Aorta (tissue), 5 donors: ENCODE measurements at places on chromosomes 12 and 14. TPM values are rescaled to one million over a fixed set of nuclear protein-coding genes. Genes with fewer than 3 reads are reported as not detected.

The NTS gene
- polyA plus RNA-seq = not detected

The AQP2 gene
- polyA plus RNA-seq = not detected

The ADGRD1 gene
- 2.1 TPM for polyA plus RNA-seq

The GPR84 gene
- polyA plus RNA-seq = not detected

The PKP2 gene
- 4.4 TPM for polyA plus RNA-seq

The SERPINA10 gene
- not detected for polyA plus RNA-seq

The OTX2 gene
- polyA plus RNA-seq = not detected

The OVCH1 gene
- polyA plus RNA-seq = 0.38 TPM

The ZC2HC1C gene
- polyA plus RNA-seq = 3.1 TPM

The SMCO2 gene
- polyA plus RNA-seq = not detected

DNA sequence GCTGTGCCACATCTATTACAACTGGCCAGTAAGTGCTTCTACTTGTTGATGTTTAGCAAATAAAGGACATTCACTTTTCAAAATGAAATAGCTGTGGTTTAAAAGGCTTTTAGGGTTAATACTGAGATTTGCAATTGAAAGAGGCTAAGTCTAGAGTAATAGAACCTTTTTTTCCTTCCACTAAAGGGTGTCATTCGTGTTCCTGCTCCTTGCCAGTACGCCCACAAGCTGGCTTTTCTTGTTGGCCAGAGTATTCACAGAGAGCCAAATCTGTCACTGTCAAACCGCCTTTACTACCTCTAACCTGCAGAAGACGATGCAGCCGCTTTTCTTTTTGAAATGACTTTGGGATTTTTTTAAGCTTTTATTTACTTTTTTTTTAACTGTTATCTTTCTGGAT is 33.6 kb downstream of the PIWIL1 start:
- H3K36me3 ChIP-seq = no peaks in the 10 kb centered on the region
- no peaks in the 10 kb centered on the region for H3K27me3 ChIP-seq
- H3K27ac ChIP-seq = no peak overlapping the region
- no peak overlapping the region for H3K4me3 ChIP-seq
- no peak for DNase-seq
- no peaks in the 10 kb centered on the region for H3K4me1 ChIP-seq

- no peaks in the 10 kb centered on the region for H3K27me3 ChIP-seq
- no peak overlapping the region for H3K4me3 ChIP-seq
- no peak for DNase-seq
- no peaks in the 10 kb centered on the region for H3K36me3 ChIP-seq
- H3K27ac ChIP-seq = no peak overlapping the region
Observed at GRCh38 chr14:68616221-68616902, 176.5 kb downstream of the ZFP36L1 start.

- no peaks in the 10 kb centered on the region for H3K27me3 ChIP-seq
- H3K27ac ChIP-seq = no peak overlapping the region
- no peaks in the 10 kb centered on the region for H3K36me3 ChIP-seq
- DNase-seq = no peak
- no peaks in the 10 kb centered on the region for H3K4me1 ChIP-seq
- H3K4me3 ChIP-seq = no peak overlapping the region
Observed at GRCh38 chr12:77995436-77996167, 164.9 kb downstream of the NAV3 start.

GRCh38 chr12:75981247-75982168 is 50.1 kb downstream of the PHLDA1 start:
- H3K27ac ChIP-seq = peak overlapping the region; percentile 19
- no peaks in the 10 kb centered on the region for H3K36me3 ChIP-seq
- no peak overlapping the region for H3K4me3 ChIP-seq

DNA sequence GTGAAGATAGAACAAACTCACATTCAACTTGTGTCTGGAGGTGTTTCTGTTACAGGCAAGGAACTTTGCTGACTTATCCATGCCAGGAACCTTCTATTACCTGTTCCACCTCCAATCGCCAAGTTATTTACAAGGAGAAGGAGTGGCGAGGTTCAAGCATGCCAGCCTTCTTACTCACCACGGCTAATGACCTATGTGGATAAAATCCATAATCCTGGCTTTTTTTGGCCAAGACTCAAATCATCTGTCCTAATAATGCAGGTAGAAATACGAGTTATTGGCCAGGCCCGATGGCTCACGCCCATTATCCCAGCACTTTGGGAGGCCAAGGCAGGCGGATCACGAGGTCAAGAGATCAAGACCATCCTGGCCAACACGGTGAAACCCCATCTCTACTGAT is 241.6 kb downstream of the TMEM132D start:
- H3K27ac ChIP-seq = no peak overlapping the region
- no peaks in the 10 kb centered on the region for H3K4me1 ChIP-seq
- no peaks in the 10 kb centered on the region for H3K27me3 ChIP-seq
- no peak overlapping the region for H3K4me3 ChIP-seq
- no peaks in the 10 kb centered on the region for H3K36me3 ChIP-seq

GRCh38 chr12:22981711-22982110 is 356.7 kb downstream of the ETNK1 start:
- H3K36me3 ChIP-seq = no peaks in the 10 kb centered on the region
- H3K27ac ChIP-seq = no peak overlapping the region
- H3K4me1 ChIP-seq = peaks cover 3% of the 10 kb centered on the region
- no peaks in the 10 kb centered on the region for H3K27me3 ChIP-seq

- no peaks in the 10 kb centered on the region for H3K27me3 ChIP-seq
- no peak overlapping the region for H3K4me3 ChIP-seq
- no peaks in the 10 kb centered on the region for H3K36me3 ChIP-seq
- DNase-seq = no peak
Observed at GRCh38 chr12:57898308-57898970, 42.9 kb upstream of the ATP23 start.

DNA sequence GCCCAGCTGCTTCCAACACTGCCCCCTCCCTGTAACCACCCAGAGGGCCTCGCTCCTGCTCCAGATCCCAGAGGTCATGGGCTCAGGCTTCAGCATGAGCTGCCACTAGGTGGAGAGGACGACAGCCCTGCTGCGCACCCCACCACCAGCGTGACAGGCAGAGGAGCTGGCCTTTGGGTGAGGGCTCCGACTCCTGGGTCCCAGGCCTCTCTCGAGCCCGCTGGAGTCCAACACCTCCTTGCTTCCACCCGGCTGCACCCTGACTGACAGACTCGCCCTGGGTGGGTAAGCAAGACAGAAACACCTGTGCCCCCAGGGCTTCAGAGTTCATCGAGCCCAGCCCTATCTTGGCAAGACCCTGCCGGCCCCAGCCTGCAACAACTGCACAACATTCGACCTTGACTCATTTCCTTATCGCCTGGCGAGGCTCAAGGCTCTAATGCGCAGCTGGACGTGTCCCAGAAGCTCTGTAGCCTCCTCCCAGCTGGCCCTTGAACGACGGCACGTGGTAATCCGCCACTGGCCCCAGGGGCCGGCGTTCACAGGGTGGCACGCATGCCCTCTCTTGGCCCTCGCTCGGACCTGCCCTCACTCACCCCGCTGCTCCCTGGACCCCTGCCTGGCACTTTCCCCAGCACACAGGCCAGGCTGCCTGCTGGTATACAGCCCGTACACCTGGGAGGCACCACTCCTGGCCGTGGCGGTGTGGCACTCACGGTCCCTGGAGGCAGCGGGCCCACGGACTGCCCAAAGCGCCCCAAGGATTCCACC is 28.0 kb downstream of the VPS37B start:
- H3K27ac ChIP-seq = no peak overlapping the region
- H3K4me3 ChIP-seq = no peak overlapping the region
- no peaks in the 10 kb centered on the region for H3K4me1 ChIP-seq
- no peaks in the 10 kb centered on the region for H3K27me3 ChIP-seq

DNA sequence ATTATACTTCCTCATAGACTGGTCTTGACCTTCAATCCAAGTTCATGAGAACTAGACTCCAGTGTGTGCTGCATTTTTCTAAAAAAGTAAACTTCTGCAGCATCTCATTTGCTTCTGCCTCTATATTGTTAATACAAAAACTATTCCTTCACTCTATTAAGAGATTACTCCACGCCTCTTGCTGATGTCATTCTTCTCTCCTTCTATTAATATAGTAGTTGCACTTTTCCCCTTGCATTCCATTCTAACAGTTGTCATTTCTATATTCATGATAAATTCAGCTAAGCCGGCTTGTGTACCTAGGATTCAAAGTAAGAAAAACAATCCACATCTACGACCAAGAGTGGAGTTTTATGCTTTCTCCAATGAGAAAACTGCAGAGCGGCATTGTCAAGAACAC is 480.4 kb upstream of the NOVA1 start:
- no peak for DNase-seq
- H3K27me3 ChIP-seq = no peaks in the 10 kb centered on the region
- no peak overlapping the region for H3K27ac ChIP-seq
- H3K36me3 ChIP-seq = no peaks in the 10 kb centered on the region
- no peak overlapping the region for H3K4me3 ChIP-seq

DNA sequence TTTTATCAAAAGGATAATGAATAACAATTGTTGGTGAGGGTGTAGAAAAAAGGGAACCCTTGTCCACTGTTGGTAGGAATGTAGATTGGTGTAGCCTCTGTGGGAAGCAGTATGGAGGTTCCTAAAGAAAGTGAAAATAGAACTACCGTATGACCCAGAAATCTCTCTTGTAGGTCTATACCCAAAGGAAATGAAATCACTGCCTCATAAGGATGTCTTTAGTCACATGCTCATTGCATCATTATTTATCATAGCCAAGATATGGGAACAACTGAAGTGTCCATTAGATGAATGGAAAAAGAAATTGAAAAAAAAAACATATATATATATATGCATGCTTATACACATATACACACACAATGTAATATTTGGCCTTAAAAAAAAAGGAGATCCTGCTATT is 158.8 kb upstream of the NPAS3 start:
- H3K4me3 ChIP-seq = no peak overlapping the region
- H3K36me3 ChIP-seq = peaks cover 4% of the 10 kb centered on the region
- H3K4me1 ChIP-seq = no peaks in the 10 kb centered on the region
- no peaks in the 10 kb centered on the region for H3K27me3 ChIP-seq

- DNase-seq = no peak
- H3K27ac ChIP-seq = no peak overlapping the region
Observed at GRCh38 chr14:32399920-32400319, 70.8 kb downstream of the AKAP6 start.

- no peaks in the 10 kb centered on the region for H3K36me3 ChIP-seq
- no peaks in the 10 kb centered on the region for H3K27me3 ChIP-seq
- H3K4me3 ChIP-seq = no peak overlapping the region
- DNase-seq = no peak
Observed at GRCh38 chr14:91390165-91390778, 27.3 kb downstream of the CCDC88C start.

DNA sequence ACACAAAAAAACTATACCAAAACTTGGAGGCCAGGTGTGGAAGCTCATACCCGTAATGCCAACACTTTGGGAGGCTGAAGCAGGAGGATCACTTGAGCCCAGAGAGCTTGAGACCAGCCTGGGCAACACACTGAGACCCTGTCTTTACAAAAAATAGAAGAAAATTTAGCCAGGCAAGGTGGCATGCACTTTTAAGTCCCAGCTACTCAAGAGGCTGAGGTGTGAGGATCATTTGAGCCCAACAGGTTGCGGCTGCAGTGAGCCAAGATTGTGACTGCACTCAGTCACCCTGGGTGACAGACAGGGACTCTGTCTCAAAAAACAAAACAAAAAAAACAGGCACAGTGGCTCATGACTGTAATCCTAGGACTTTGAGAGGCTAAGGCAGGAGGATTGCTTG is 75.4 kb downstream of the RNF34 start:
- no peak for DNase-seq
- H3K4me1 ChIP-seq = no peaks in the 10 kb centered on the region
- no peak overlapping the region for H3K4me3 ChIP-seq
- no peaks in the 10 kb centered on the region for H3K36me3 ChIP-seq

DNA sequence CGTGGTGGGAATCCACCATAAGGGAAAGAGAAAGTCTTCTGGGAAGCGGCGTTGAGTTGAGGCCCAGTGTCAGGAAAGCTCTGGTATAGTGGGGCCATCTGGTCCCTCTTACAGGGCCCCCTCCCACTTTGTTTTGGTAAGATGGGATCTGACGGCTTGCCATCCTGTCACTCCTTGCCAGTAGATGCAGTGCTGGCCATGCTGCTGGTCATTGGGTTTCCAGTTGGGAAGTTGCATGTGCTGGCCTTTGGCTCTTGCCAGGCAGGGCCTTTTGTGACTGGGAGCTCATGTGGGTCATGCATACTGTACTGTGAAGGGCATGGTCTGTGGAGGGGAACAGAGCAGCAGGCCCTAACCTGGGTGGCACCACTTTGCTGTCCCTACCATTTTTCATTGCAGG is 3.8 kb downstream of the TRAF3 start:
- DNase-seq = no peak
- no peaks in the 10 kb centered on the region for H3K36me3 ChIP-seq
- H3K27ac ChIP-seq = no peak overlapping the region
- H3K4me3 ChIP-seq = no peak overlapping the region

DNA sequence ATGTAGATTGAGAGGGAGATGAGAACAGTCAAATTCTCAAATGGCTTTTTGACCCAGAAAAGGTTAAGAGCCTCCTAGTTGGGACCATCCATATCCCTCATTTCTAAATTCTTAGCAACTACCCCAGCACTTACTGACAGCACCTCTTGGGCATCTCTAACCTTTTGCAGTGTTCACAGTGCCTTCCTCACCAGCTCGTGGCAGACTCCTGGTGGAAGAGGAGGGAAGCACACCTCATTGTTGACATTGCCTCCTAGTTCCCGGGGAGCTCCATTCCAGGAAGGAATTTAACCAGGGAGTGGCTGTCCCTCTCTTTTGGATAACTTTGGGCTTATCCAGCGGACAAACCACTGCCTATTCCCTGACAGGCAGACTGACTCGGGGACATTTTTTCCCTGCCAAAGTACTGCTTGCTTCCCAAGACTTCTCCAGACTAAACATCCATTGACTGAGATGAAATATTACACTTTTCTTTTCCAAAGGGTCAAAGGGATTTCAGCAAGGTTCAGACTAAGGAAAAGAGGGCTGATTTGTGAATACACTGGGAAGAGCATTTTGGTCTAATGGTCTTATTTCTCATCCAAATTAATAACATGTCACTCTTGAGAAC is 9.0 kb upstream of the OR6J1 start:
- H3K4me1 ChIP-seq = no peaks in the 10 kb centered on the region
- H3K4me3 ChIP-seq = no peak overlapping the region
- no peaks in the 10 kb centered on the region for H3K27me3 ChIP-seq
- H3K36me3 ChIP-seq = no peaks in the 10 kb centered on the region

DNA sequence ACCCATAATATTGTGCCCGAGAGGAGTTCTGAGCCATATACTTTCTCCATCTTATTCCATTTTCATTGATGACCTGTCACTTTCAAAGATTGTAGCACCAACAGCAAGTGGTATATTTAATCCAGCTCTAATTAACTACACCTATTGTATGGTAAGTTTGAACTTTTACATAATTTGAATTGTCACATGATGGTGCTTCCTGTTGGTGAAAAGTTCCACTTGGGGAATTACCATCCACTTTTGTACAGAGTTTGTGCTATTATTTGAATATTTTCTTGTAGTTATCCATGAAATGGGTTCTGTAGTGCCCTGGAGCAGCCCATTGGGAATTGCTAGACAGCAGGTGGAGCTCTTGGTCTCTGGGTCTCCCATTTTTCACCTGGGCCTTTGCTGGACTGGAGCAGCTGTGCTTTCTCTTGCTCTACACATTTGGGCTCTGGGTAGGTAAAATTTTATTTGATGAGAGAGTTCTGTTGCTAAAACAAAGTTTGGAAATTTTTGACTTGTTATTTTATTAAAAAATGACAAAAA is 3.0 kb downstream of the SMCO3 start:
- no peak overlapping the region for H3K27ac ChIP-seq
- H3K36me3 ChIP-seq = peaks cover 1% of the 10 kb centered on the region
- H3K4me1 ChIP-seq = no peaks in the 10 kb centered on the region
- DNase-seq = no peak
- H3K4me3 ChIP-seq = no peak overlapping the region
